ENCODE measurements at places on chromosomes 12 and 14. TPM values are rescaled to one million over a fixed set of nuclear protein-coding genes. Genes with fewer than 3 reads are reported as not detected.

DNA sequence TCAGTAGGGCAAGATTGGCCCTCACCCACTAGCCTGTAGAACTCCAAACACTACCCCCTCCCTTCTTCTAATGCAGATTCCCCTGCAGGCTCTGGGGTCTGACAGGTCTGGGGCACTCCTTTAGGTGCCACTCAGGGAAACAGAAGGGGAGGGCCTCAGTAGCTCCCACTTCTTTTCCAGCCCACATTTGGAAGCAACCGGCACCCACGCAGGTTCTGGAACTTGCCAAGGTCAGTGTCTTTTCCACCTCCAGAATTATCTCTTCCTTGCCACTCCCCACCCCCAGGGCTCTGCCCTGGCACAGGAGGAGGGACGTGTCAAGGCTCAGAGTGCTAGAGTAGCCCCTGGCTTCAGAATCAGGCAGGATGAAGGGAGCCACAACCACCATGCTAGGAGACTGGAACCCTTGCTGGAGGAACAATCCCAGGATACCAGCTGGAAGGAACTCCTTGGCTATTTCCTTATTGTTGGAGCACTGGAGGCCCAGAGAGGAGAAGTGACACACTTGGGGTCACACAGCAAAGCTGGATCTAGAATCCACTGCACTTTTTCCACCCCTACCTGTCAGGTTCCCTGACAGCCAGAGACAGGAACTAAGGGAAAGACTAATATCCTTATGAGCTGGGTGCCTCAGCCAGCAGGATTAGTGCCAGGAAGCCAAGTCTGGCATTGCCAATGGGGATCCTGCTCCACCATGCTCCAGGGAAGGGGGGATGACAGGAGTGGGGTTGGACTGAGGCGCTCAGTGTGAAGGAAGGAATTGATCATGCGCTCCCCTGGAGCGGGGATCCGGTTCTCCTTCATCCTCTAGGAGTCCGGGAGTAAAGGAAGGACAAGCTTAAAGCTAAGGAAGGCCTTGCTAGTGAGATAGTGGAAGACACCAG is 1.8 kb upstream of the FIGNL2 start:
- H3K27ac ChIP-seq: no peak overlapping the region
- DNase-seq: no peak
- H3K4me3 ChIP-seq: no peak overlapping the region
- H3K27me3 ChIP-seq: peaks cover 19% of the 10 kb centered on the region
- H3K36me3 ChIP-seq: no peaks in the 10 kb centered on the region

RASSF9 gene
- not detected for total RNA-seq

KLRD1 gene
- total RNA-seq: 0.05 TPM

GUCY2C gene
- total RNA-seq: not detected

Data from activated CD4-positive, alpha-beta T cell treated with anti-CD3 and anti-CD28 coated beads for 36 hours (primary cell).